ENCODE measurements at places on chromosomes 2 and 18.

GRCh38 chr2:25290811-25291495 lies 50.8 kb downstream of the DNMT3A start:
- no peak for DNase-seq

GRCh38 chr2:27001950-27002349 lies 30.8 kb upstream of the TMEM214 start:
- no peak for DNase-seq

DNA sequence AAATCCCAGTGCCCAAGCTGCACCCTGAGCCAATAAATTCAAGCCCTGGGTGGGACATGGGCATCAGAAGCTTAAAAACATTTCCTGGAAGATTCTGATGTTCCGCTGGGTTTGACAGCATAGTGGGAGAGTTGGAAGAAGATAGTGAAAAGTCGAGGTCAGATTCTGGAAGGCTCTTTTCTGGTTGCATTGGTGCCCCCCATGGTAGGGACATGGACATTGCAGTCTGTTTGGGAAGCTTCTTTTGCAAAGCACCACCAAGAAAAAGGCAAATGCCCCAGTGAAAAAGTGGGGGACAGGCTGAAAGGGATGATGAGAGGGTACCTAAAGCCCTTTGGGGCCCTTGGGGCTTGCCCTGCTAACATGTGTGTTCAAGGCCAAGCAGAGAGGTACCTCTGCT lies 21.0 kb downstream of the MERTK start:
- DNase-seq = no peak

- DNase-seq = no peak
These were observed 12.7 kb downstream of the TTC39C start for GRCh38 chr18:24027156-24027827.

GRCh38 chr18:74139411-74139810 lies 8.2 kb downstream of the FBXO15 start:
- no peak for DNase-seq

DNA sequence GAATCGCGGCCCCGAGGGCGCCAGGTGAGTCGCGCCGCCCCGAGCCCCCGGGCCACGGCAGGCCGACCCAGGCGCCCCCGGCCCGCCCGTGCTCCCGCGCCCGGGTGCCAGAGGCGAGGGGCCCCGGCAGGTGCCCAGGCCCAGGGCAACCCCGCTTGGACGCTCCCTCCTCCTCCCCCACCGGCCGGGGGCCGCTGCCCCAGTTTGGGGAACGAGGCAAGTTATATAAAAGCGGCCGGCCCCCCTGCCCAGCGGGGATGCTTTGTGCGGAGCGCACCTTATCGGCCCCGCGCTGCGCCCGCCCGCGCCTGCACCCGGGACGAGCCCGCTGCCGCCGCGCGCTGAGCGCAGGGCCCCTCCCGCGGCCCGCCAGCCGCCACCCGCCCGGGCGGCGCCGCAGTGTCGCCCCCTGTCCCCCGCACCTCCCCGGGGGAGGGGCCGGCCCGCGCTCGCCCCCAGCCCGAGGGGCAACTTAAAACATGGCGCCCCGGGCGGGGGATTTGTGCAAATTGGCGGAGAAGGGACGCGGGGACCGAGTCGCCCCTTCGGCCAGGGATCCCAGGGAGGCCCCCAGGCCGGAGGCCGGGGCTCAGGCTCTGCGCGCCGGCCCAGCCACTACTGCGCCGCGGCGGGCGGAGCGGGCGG lies 639 bp downstream of the EPB41L3 start:
- DNase-seq = peak; percentile 2

DNA sequence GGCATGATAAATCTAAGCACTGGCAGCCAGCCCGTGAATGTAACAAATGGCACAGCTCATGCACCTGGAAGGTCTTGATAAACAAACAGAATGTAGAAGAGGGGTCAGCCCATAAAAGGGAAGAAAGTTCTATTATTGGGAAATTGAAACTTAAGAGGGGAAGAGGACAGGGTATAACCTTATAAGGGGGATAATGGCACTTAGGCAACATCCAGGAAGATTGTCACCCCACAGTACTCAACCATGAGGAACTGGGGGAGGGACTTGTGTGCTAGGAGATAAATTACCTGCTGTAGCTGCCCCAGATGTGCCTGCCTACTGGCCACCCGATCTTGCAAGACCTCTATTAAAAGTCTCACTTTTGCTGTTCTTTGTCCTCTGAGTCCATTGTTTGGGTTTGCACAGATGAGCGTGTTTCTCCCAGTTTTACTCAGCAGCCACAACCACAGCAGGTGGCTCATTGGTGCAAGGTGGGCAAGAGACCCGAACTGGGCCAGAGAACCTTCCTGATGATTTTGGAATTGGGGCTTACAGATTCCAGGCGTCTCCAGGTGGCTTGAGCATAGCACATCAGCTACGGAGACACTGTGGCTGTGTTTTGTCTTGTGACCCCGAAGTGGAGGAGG lies 79.0 kb upstream of the TAF1B start:
- no peak for DNase-seq

GRCh38 chr2:231190531-231191197 lies 7.8 kb upstream of the ARMC9 start:
- DNase-seq = no peak

- DNase-seq = no peak
These were observed 248.2 kb upstream of the CDH20 start for GRCh38 chr18:61085036-61085435.

GRCh38 chr2:156110890-156111289 lies 221.6 kb downstream of the NR4A2 start:
- peak; percentile 28 for DNase-seq

DNA sequence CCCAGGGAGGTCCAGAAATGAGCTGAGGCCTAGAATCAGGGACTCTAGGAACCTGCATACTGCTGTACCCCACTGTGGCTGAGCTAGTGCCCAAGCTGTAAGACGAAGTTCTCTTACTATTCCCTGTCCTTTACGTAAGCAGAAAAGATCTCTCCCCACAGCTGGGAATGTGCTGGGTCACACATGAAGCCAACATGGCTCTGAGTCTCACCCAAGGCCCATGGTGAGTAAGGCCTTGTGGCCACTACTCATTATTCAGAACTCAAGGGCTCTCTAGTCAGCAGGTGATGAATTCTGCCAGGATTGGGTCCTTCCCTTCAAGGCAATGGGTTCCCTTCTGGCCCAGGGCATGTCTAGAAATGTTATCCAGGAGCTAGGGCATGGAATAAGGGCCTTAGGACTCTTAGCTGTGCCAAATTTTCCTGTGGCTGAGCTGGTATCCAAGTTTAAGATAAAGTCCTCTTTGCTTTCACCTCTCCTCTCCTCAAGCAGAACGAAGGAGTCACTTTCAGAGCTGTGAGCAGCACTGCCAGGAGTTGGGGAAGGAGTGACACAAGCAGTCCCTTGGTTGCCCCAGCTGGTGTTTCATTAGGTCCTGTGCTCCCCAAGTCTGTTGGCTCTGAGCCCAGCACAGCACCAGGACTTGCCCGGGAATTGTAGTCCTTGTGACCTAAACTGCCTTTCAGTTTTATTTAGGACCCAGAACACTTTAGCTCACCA lies 707.6 kb downstream of the SLC4A3 start:
- no peak for DNase-seq

- no peak for DNase-seq
These were observed 50.1 kb downstream of the HS1BP3 start for GRCh38 chr2:20600756-20601325.

GRCh38 chr2:96819128-96819875 lies 3.2 kb downstream of the CNNM3 start:
- no peak for DNase-seq

DNA sequence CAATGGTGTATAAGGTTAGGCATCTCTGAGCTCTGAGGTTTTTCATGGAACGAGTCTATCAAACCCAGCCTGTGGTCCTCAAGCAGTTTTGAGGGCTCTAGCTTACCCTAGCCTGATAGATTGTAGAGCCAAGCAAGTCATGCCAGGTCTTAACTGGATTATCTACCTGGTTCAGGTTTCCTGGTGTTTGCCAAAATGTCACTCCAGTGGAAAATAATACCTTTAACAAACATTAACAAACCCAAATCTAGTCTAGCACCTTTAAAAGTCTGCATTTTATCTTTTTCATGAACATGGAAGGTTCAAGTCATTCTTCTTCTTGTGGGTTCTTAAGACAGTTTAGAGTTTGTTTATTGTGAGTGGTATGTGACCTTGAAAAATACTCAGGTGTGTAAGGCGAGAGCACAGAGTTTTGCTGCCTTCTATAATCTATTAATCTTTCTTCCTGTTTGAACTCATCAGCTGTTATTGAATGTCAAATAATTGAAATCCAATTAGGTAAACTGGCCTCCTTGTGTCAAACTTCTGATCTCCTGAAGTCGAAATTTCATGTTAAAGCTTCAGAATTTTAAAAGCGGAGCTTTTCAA lies 13.4 kb upstream of the ADGRF3 start:
- no peak for DNase-seq

GRCh38 chr2:143936848-143937722 lies 582.8 kb downstream of the ZEB2 start:
- peak; percentile 60 for DNase-seq

- no peak for DNase-seq
These were observed 186.6 kb downstream of the NOL4 start for GRCh38 chr18:34038086-34038485.

- no peak for DNase-seq
These were observed 2.4 kb downstream of the MRPL44 start for GRCh38 chr2:223959688-223960087.

- no peak for DNase-seq
These were observed 113.4 kb downstream of the MC4R start for GRCh38 chr18:60259052-60259681.

GRCh38 chr2:129293326-129293725 lies 686.1 kb upstream of the RAB6C start:
- DNase-seq = no peak

DNA sequence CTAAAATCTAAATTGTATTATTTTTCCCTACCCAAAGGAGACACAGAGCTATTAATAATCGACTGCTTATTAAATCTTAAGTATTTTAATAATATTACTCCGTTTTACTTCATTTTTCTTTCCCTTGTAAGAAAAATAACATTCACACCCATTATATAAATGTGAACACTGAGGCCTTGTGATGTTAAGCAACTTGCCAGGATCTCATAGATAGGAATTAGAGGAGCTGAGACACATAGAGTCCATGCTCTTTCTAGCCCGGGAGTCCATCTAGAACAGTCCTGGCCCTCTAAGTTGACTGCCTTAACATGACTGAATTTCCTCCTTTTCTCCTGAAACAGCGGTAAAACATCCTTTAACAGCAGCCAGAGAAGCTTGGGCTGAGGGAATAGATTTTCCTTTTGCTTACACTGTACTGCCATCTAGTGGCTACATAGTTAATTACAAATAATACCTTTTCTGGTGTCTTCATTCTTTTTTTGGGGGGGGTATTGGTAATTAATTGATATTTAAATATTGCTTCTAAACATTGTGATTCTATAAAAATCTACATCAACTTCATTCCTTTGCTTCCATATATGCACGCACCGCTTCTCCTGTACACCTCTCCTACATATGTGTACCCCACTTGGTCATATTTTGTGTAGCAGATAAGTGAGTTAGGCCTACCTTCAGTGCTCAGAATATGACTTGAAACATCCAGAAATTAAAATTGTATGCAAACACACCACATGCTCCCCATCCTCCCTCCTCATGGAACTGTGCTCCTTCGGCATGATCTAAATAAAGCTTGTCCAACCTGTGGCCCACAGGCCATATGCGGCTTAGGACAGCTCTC lies 125.8 kb upstream of the HNMT start:
- no peak for DNase-seq

DNA sequence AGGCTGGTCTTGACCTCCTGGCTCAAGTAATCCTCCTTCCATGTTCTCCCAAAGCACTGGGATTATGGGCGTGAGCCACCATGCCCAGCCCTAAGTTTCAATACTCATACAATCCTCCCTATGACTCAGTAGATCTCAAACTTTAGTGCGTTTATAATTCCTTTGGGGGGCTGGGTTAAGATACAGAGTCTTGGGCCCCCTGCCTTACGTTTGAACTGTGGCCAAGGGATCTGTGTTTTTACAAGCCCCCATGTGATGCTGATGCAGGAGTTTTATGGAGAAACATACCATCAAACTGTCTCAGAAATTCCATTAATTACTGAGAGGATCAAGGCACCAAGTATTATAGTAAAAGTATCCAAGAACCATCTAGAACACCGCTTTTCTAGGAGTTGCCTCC lies 38.2 kb upstream of the FAM136A start:
- DNase-seq = no peak

GRCh38 chr18:70194227-70194890 lies 11.1 kb downstream of the RTTN start:
- DNase-seq = peak; percentile 22

GRCh38 chr2:214533541-214533940 lies 122.7 kb downstream of the VWC2L start:
- no peak for DNase-seq

- DNase-seq = no peak
These were observed 205.2 kb upstream of the CHAC2 start for GRCh38 chr2:53562407-53562806.

DNA sequence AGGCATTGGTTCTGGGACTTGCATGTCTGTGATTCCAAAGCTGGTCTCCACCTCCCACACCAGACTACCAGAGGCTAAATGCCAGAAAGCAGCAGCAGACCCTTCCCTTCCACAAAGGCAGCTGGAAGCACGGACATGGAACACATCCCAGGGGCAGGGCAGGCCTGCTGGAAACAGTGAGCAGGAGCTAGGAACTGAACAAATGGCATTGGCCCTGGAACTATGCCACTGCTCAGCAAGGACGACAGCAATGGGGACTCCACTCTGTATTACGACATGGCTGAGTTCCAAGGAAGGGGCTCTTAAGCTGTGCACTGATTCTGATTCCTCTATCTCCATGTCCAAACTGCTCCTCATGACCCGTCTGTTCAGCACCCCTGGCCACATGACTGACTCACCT lies 77.8 kb upstream of the TFCP2L1 start:
- DNase-seq = no peak

- DNase-seq = no peak
These were observed 526 bp downstream of the CHN1 start for GRCh38 chr2:175004730-175004979.

- DNase-seq = no peak
These were observed 395.7 kb upstream of the ST6GAL2 start for GRCh38 chr2:107281637-107282036.

GRCh38 chr18:35481960-35482366 lies 15.8 kb downstream of the INO80C start:
- DNase-seq = no peak

- DNase-seq = no peak
These were observed 14.0 kb upstream of the CCNYL1 start for GRCh38 chr2:207697411-207697810.

DNA sequence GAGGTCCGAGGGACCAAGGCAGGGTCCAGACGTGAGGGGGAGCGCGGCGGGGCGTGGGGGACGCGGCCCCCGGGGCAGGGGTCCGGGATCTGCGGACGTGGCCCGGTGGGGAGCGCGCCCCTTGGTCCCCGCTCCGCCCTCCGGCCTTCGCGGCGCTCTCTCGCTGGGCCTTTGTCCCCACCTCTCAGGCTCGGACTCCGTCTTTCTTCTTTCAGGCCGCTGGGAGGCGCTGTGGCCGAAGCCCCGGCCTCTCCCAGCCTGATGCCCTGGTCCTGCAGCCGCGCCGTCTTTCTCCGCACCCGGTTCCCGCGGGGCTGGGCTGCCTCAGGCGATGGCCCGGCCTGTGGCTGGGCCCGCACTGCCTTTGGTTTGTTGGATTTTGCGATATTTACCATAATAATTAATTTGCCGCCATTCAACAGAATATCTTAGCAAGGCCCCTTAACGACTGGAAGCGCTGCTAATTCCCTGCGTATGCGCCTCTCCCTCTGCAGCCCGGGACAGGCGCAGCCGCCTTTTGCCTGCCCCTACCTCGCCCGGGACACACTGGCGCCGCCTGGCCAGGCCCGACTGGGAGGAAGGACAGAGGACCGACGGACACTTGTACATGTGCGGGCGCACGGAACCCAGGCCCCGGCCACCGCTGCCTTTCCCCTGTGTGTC lies 10.8 kb downstream of the SIX3 start:
- peak; percentile 62 for DNase-seq

Data from stimulated activated CD4-positive, alpha-beta T cell treated with anti-CD3 and anti-CD28 coated beads, Interleukin-15, amount 100 ng/mL, for 24 hours (primary cell).